Activated CD8-positive, alpha-beta T cell treated with anti-CD3 and anti-CD28 coated beads, Interleukin-2, amount 10 ng/mL, durations not matched to agents 7 days and 5 days (primary cell): ENCODE measurements at places on chromosomes 2 and 18. TPM values are rescaled to one million over a fixed set of nuclear protein-coding genes. Genes with fewer than 3 reads are reported as not detected.

The VWA3B gene
- not detected for total RNA-seq

- DNase-seq = no peak
Measured at GRCh38 chr2:39120521-39120770, 405 bp downstream of the SOS1 start.

The HYCC2 gene
- total RNA-seq = 40.2 TPM

GRCh38 chr2:219509780-219510511 is 4.3 kb upstream of the ASIC4 start:
- peak; percentile 59 for DNase-seq

The PSMA8 gene
- 1.2 TPM for total RNA-seq

- DNase-seq = no peak
Measured at GRCh38 chr2:98293030-98293429, 53.2 kb upstream of the CNGA3 start.

DNA sequence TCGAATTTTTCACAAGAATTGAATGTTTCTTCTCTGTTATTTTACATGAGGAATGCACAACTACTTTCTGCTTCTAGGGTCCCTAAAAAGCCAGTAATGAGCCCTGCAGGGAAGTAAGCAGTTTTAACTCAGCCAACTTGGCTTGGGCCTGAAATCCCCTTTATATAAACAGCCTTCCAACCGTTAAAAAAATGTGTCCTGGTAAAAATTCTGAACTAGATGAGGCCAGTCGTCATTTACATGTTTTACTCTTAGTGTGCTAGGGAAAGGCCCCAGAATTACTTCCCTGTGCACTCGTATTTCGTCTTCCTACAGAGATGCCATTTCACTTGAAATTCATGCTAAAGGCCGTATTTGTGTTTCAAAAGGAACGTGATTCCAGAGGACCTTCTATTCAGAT is 42.4 kb upstream of the RPE start:
- no peak for DNase-seq

DNA sequence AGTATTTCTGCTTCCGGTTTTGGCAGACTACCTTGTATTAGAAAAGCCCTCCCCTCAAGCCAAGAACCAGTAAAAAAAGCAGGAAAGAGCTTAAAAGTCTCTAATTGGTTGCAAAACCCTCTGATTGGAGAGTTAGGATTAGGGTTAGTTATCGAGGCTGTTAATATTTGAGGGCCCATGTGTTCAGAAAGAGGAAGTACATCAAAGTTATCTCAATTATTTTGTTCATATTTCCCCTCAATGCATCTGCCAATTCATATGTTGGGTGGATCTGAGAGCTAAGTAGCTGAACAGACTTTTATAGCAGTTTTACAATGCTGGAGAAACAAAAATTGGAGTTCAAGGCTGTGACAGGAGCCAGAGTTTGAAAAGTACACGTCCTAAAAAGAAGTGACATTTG is 43.1 kb upstream of the KLHL14 start:
- DNase-seq = no peak

DNA sequence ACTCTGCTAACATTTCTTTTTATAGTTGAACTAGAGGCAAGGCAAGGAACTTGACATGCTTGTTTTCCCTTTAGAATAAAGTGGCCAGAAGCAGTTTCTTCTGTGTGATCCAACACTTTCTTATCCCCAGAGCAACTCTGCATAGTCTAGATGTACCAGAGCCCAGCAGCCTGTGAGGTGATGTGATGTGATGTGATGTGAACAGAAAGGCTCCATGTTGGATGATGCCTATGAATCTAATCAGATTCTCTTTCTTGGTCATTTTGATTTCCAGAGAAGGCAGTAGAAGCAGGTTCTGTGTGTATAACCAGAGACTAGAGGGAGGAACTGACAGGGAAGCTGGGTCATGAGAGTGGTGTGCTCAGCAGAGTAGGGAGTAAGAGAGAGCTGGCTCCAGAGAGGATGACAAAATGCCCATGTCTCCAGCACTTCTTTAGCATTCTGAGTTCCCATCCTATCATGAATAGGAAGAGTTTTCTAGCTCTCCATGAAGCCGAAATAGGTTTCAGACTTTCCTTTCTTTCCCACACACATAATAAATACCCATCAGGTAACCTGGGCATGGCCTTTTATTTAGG is 31.0 kb upstream of the PTH2R start:
- no peak for DNase-seq

- no peak for DNase-seq
Measured at GRCh38 chr2:231673348-231673770, 35.0 kb upstream of the PTMA start.

GRCh38 chr2:64212801-64213321 is 68.6 kb upstream of the PELI1 start:
- DNase-seq = peak; percentile 58

DNA sequence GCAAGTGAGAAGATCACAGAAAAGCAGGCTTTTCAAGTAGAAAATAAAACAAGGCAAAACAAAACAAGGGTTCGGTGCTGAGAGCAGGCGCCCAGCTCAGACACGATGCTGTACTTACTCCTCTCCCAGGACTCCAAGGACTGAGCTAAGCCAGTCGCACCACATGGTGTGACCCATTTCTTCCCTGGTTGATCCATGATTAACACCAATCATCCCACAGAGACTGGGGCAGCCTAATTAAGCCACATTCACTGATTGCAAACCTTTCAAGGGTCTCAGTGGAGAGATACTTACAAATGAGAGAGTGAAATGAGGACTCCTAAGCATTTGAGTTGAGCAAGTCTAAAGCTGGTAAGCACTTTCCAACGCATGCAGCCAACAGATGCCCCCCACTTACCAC is 155.2 kb downstream of the MYO5B start:
- no peak for DNase-seq

The FAM237A gene
- total RNA-seq = not detected

- peak; percentile 8 for DNase-seq
Measured at GRCh38 chr2:238938003-238938400, 90.1 kb downstream of the TWIST2 start.

DNA sequence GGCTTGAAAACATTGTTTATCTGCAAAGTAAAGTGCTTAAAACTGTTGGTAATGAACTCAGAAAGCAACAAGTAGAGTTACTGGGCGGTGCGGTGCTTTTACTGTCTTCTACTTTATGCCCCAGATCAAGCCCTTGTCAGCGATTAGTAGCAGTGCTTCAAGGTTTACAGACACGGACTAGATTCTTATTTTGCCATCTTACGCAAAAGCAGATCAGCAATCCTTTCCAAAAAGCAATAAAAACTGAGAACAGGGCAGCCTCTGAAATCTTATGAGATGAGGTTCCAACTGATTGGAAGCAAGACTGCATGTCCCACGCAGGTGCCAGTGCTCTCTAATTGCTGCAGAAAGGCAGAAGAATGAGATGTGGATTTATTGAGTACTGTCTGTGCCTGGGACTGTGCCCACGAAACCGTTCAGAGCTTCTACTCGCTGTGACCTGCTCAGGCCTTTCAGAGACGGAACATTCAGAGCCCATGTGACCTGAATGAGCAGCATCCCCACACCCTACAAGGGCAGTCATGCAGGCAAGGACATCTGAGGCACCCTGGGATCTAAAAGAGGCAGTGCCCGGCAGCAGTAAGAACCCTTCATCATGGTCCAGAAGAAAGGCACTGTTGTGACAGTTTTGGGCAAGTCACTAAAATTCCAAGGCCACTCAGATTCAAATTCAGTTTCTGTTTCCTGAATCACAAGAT is 15.7 kb downstream of the COL4A3 start:
- DNase-seq = no peak

DNA sequence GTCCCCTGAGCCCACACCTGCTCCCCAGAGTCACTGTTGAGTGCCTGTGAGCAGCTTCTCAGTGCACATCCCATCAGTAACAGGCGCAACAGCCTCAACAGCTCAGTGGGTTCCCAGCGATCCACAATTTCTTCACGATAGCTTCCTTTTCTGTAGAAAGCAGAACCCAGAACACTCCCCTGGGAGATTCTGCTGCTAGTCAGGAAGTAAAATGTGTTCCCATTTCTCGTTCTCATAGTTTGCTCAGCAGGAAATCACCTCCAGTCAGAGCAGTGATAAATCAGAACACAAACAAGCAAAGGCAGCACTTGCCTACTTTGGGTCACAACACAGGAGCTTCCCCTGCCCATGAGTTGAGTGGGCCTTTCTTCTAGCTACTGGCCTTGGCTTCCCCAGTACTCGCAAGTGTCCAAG is 48.9 kb upstream of the ATG16L1 start:
- DNase-seq = no peak

The STPG4 gene
- 0.21 TPM for total RNA-seq

The FBXO48 gene
- total RNA-seq = 2.4 TPM

The TTC21B gene
- 15.8 TPM for total RNA-seq

DNA sequence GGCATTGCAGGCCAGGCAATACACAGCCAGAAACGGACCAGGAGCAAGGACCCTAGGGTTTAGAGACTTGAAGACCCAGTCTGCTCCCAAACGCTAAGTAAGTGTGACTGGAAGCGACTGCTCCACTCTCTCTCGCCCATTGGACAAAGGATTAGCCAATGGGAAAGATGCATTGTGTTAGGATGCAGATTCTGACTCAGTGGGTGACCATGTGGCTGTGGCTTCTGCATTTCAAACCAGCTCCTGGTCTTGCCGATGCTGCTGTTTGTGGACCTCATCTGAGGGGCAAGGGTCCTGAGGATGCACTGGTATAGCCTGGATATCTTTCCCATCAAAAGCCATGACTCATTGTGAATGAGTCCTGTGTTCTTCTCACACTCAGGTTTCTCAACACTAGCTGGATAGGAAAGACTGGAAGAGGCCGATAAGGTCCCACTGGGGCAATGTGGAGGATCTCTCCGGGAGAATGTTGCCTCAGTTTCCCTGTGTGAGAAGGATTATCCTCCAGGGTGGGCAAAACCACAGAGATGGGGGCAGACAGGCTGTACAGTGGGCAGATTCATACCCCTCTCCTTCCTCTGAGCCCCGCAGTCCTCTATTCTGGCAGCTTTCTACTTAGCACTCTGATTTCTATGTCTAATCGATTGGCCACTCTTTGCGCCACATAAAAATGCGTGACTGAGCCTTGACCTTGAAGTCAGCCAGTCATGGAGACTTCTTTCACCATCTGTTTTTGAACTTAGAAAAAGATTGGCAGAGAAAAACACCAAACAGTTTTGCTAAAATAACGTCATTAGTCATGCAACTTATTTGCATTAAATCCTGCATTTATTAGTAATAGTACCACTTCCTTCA is 257.1 kb downstream of the PRKCE start:
- no peak for DNase-seq

DNA sequence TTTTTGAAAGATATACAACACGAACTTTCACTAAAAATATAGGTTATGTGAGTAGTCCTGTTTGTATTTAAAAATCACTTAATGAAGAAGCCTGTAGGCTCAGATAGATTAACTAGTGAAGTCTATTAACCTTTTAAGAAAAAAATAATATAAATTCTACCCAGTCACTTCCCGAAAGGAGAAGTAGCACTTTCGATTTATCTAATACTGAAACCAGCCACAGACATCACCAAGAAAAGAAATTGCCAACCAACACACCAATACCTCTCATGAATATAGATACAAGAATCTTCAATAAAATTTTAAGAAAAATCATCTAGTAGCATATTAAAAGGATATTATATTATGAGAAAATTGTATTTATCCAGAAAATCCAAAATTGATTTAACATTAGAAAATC is 160.5 kb downstream of the GALNT13 start:
- no peak for DNase-seq

DNA sequence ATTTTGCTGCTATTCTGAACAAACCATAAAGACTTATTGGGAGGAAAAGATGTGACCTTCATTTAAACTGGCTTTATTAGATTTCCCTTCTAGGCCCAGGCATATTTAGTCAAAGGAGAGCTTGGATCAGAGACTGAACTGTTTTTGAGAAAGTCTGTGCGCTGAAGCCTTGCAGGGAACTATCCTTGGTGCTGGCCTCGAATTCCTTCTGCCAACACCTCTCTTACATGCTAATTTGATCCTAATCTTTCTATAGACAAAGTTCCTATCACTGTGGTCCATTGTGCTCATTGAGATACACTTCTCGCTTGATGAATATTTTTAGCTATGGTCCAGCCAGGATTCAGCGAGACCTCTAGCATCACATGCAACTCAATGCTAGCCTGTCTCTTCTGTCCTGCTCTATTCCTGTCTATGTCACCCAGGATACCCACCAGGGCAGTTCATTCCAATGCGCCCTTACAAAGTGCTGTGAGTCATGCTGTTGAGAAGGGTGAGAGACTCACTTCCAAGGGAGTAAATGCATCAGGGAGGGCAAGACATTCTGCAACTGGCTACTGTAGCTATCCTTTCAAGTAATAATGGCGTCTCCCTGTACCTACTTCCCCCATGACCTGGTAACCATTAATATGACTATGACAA is 356.7 kb upstream of the LYPD1 start:
- DNase-seq = no peak
